ENCODE measurements at places on chromosomes 11 and 22.

DNA sequence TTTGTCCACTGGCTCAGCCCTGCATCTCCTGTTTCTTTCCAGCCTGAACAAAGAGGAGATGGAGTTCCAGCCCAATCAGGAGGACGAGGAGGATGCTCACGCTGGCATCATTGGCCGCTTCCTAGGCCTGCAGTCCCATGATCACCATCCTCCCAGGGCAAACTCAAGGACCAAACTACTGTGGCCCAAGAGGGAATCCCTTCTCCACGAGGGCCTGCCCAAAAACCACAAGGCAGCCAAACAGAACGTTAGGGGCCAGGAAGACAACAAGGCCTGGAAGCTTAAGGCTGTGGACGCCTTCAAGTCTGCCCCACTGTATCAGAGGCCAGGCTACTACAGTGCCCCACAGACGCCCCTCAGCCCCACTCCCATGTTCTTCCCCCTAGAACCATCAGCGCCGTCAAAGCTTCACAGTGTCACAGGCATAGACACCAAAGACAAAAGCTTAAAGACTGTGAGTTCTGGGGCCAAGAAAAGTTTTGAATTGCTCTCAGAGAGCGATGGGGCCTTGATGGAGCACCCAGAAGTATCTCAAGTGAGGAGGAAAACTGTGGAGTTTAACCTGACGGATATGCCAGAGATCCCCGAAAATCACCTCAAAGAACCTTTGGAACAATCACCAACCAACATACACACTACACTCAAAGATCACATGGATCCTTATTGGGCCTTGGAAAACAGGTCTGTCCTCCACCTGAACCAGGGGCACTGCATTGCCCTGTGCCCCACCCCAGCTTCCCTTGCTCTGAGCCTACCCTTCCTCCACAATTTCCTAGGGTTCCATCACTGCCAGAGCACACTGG lies 5.0 kb downstream of the FTH1 start:
- no peak for DNase-seq

GRCh38 chr11:73384872-73385689 lies 8.9 kb downstream of the RELT start:
- DNase-seq: no peak

DNA sequence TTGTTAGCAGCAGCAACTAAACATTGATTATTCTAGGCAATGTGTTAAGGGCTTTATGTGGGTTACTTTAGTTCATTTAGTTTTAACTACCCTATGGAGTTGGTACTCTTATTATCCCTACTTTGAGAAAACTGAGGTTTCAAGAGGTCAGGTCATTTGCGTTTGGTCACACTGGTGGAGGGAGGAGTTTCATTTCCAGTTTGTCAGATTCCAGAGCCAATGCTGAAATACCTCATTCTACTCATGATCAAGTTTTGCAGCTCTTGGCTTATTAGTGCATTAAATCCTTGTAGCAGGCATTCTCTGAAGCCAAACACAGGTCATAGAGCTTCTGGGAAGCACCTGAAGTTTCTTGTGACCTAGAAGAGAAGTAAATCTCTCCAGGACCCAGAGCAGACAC lies 24.1 kb upstream of the POGLUT3 start:
- DNase-seq: no peak

DNA sequence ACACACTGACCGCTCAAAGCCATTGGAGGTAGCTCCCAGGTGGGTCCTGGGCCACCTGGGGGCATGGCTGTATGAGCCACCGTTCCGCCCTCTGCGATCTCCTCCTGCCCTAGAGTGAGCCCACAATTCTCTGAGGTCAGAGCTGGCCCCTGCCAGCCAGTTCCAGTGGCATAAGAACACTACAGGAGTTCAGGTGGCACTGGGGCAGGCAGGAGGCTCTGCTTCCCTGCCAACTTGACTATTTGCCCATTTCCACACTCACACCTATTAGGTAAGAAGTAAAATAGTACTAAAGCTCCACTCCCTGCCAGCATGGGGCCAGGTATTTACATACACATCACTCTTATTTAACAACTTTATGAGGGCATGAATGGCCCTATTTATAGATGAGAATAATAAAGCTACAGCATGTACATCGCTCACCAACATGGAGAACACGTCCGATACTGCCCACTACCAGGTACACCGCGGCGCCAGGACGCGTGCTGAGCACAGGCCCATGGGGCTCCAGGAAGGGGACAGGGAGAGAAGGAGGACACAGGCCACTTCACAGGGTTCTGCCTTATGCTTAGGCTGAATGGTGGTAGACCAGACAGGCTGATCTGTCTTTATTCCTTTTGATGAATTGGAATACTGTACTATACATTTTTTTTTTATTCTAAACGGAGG lies 26.2 kb downstream of the PISD start:
- DNase-seq: no peak

DNA sequence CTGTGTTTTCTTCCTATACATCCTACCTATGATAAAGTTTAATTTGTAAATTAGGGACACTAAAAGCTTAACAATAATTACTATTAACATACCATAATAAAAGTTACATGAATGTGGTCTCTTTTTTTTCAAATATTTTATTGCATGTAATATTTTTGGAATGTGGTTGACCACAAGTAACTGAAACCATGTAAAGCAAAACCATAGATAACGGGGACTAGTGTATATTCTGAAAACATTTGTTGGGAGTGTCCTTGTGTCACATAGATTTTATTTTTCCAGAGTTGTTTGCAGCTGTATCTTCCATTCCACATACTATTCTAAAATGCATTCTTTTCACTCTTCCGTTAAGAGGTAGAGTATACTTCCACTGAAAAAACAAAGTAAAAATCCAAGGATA lies 200.4 kb downstream of the KIF18A start:
- DNase-seq: peak; percentile 35
